GDM1 (cell line): ENCODE measurements at places on chromosomes 16 and 17.

GRCh38 chr17:13311306-13311705 is 290.4 kb downstream of the HS3ST3A1 start:
- no peak for DNase-seq

GRCh38 chr17:77501101-77501566 is 360.4 kb downstream of the SEC14L1 start:
- no peak for DNase-seq

- DNase-seq: no peak
Measured at GRCh38 chr17:3940965-3941698, 23.1 kb downstream of the ATP2A3 start.

GRCh38 chr17:56247816-56248215 is 94.5 kb downstream of the ANKFN1 start:
- no peak for DNase-seq

DNA sequence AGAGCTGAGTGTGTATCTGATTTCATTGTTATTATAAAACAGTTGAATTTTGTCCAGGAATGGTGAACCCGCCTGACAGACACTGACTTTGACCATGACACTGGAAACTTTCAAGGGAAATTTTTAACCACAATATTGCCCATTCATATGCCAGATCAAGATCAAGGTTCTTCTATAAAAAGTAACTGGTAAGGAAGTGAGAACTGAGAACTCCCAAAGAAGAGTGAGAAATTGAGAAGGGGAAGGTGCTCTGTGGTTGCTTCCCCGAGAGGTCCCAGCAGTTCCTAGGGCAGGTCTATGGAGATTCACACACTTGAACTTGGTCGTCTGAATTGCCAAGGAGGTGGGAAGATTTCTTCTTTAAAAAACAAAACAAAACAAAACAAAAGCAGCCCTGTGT is 27.3 kb downstream of the SLC6A4 start:
- DNase-seq: no peak
